ENCODE measurements at places on chromosomes 13 and 19.

- DNase-seq: peak; percentile 0
These were observed 693 bp downstream of the XPO4 start for GRCh38 chr13:20901668-20902437.

DNA sequence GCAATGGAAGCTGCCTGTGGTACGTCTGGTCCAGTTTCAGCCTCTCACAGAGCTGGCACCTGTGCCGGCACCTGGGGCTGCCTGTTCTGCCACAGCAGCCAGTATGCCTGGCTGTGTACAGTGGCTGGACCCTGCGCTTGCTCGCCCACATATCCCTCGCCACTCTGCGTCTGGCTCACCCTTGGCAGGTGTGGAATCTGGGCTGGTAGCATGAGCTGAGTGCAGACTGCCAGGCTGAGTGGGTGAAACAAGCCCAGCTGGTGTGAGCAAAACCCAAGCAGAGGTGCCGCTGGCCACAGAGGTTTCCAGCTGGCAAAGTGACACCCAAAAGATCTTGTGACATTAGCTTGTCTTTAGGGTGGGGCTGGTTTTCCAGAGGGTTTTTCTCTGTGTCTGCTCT is 80.7 kb downstream of the ING1 start:
- DNase-seq: no peak

DNA sequence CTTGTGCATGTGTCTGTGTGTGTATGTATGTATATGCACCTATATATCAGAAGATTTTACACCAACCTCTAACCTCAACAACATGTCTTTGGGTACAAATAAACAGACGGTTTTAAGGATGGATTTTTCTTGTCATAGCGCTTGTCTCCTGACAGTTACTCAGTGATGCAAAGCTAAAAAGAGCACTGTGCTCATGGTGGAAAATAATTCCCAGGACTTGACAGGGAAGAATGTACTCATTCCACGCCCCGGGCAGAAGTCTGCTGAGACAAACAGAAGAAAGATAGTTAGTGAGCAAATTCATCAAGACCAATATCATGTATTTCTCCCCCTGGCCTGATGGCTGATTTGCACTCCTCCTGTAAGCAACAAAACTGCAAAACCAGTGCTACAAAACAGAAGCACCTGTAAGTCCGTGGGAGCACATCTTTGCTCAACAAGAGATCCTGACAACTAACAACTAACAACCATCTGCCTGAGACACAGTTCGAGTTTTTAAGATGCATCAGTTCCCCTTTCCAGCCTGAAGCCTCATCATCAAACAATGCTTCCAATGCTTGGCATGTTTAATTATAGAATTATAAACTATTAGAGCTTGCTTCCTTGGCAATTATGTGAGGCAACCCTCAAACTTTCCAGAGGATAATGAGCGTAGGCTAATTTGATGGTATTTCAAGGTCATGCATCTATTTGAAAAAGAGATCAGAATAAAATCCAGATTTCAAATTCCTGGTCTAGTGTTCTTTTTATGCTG is 812.7 kb upstream of the MIR17HG start:
- DNase-seq: no peak

- DNase-seq: no peak
These were observed 199.1 kb downstream of the STK24 start for GRCh38 chr13:98377635-98378378.

- DNase-seq: no peak
These were observed 4.0 kb upstream of the RFXAP start for GRCh38 chr13:36815062-36815461.

GRCh38 chr13:26614721-26615120 is 57.2 kb downstream of the WASF3 start:
- DNase-seq: no peak

DNA sequence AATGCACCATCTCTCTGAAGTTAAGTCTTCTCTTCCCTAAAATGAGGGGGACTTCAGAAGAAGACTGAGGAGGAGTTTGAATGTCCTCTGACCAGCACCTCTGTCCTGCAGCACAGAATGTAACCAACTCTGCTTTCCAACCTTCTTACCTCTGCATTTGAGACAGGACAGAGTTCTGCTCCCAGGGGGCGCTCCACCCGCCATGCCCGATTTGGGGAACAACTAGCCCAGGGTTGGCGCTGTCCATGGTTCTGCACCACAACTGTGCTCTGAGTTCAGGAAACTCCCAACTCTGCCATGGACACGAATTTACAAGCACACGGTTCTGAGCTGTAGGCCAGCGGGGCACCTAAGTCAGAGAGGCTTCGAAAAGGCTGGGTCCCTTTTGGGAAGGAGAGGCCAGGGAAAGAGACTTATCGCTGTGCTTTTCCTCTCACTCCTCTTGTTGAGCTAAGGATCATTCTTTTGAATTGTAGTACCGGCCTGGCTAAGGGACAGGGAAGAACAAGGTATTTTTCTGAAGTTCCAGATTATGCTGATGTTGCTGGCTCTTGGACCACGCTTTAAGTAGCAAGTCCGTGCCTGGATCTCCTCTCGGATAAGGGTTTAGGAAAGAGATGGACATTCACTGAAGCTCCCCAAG is 22.2 kb downstream of the SIGLEC5 start:
- DNase-seq: no peak

- DNase-seq: no peak
These were observed 78.6 kb downstream of the DCT start for GRCh38 chr13:94400874-94401273.

GRCh38 chr13:64029343-64030093 is 2613.9 kb upstream of the PCDH20 start:
- DNase-seq: no peak

- DNase-seq: no peak
These were observed 12.8 kb downstream of the MEDAG start for GRCh38 chr13:30918662-30919405.

- DNase-seq: no peak
These were observed 37.0 kb upstream of the FARP1 start for GRCh38 chr13:98105929-98106336.

- DNase-seq: no peak
These were observed 854 bp downstream of the IL12RB1 start for GRCh38 chr19:18085702-18086457.

DNA sequence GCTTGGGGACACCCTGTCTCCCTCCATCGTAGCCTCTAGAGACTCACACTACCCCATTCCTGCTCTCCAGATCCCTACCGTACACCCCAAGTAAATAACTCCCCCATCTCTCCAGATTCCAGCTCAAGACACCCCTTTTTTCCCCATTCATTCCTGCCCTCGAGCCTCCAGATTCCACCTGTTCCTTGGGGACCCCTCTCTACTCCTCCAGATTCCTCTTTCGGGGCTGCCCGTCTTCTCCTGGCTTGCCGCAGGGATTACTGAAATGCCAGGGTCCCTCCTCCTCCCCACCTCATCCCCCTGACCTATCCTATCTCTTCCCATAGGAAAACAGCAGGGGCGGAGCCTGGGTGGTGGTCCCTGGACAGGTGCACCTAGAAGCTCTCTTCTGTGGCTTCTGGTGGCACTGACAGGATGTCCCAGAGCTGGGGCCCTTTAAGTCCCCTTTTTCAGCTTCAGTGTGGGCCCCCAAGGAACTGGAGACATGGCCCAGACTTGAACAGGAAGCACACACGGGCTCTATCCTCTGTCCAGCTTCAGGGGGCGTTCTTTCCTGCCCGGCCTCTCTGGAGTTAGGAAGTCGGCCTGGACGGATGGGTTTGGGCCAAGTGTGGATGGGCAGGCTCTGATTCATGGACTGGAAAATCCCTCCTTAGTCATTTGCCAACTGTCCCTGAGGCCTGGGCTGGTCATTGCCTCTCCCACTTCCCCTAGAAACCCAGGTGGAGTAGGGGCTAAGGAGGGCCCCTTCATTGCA is 1.2 kb downstream of the ZSWIM4 start:
- no peak for DNase-seq

GRCh38 chr19:47569331-47569730 is 3.6 kb downstream of the ZNF541 start:
- DNase-seq: no peak

- no peak for DNase-seq
These were observed 6.8 kb upstream of the ZNF765 start for GRCh38 chr19:53388168-53388567.

DNA sequence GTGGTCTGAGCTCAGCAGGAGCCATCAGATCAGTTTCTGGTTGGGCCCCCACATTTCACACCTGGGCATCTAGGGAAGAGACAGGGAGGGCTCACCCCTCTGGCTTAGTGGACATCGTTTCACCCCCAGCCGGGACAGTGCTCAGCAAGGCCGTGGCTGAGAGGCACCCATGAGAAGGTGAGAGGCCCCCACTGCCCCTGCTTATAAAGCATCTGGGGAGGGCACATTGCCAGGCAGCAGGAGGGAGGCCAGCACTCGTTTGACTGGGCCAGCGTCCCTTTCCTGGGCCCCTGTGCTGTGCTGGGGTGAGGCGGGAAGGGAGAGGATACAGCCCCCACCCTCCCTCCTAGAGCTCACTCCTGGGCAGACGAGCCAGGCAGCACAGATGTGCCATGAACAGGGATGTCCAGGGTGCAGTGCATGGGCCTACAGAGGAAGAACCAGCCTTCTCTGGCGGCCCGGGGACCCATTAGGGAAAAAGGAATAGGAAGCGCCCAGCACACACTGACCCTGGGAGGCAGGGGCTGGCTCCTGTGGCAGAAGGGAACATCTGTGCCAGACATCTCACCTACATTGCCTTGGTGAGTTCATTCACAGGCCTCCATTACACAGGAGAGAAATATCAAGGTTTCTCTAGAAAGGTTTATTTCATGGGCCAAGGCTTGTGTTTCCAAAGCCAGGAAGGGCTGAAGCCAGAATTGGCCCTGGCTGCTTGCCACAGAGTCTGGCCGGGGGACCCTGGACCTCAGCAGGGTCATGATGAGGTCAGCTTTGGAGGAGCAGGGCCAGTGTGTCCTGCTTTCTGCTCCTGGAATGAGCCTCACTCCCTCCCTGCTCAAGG is 7.7 kb downstream of the AP1M1 start:
- DNase-seq: no peak

DNA sequence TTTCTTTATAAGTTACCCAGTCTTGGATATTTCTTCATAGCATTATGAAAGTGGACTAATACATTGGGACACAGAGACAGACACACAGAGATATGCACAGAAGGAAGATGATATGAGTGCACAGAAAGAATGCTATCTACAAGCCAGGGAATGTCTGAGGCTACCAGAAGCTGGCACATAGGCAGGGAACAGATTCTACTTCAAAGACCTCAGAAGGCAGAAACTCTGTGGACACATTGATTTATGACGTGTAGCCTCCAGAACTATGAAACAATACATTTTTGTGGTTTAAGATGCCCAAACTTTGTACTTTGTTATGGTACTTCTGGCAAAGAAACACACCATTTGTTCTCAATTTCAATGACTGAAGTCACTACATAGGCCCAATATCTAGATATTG is 556.7 kb downstream of the PCDH9 start:
- DNase-seq: no peak

GRCh38 chr19:38868551-38868950 is 9.5 kb downstream of the RINL start:
- no peak for DNase-seq

All from stimulated activated CD8-positive, alpha-beta memory T cell treated with anti-CD3 and anti-CD28 coated beads, Interleukin-7, amount 100 ng/mL, for 48 hours (primary cell).